Thoracic aorta (tissue), 2 donors: ENCODE measurements at places on chromosomes 3 and 15.

DNA sequence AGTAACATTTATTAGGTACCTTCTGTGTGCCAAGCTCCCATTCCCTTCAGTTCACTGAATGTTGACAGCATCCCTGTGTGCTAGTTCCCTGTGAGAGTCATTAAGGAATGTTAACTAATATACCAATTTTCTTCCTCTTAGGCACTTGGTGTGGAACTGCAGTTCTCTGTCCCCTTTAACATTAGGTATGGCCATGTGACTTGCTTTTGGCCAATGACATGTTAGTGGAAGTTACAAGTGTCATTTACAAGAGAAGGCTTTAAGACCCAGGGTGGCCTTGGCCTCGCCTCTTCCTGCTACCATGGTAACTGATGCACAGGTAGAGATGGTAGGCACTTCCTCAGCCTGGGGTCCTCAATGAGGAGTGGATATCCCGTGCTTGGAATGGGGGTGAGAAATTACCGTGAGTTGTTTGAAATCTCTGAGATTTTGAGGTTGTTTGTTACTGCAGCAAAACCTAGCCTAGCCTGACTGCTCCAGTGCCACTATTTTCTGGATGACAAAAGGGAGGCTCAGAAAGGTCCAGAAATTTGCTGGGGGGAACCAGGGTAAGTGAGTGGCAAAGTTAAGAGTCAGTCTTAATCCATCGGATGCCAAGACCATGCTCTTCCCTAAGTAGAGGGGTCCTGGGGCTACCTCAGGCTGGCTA is 21.2 kb upstream of the LINGO1 start:
- DNase-seq = no peak

DNA sequence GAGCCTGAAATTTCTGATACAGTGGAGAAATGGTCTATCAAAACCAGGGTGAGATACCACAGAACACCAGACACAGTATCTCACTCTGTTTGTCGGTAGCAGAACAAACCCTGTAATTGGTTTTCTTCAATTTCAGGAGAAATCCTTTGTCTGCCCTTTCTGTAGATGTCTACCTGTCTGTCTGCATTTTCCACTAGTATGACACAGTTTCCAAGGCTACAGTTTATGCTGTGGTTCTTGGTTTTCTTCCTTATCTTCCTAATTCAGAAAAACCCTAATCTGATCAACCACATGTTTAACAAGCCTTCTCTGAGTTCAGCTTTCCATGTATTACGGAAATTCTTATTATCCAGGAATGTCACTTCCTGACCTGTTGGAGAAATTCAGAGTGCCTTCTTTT is 70.8 kb downstream of the SCN11A start:
- no peak for DNase-seq

DNA sequence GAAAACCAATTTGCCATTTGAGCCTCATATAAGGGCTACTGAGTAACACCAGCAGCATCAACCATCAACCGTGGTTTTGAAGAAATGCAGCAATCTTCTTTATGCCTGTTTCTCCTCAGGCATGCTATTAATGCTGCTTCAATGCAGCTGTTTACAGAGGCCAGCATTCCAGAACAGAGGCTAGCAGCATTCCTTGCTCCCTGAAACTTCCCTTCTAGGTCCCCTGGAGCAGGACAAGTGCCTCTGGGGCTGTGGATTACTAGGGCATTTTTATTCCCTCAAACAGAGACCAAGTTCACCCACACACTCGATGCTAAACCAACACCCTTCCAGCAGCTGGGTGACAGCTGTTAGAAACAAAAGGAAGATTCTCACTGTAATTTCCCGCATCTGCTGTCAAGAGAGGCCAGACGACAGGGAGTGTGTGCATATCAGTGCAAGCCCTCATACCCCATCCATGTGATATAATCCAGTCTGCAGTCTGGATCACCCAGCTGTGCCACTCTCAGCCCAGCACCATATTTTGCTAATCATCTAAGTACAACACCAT is 57.5 kb downstream of the HOMER2 start:
- no peak for DNase-seq

DNA sequence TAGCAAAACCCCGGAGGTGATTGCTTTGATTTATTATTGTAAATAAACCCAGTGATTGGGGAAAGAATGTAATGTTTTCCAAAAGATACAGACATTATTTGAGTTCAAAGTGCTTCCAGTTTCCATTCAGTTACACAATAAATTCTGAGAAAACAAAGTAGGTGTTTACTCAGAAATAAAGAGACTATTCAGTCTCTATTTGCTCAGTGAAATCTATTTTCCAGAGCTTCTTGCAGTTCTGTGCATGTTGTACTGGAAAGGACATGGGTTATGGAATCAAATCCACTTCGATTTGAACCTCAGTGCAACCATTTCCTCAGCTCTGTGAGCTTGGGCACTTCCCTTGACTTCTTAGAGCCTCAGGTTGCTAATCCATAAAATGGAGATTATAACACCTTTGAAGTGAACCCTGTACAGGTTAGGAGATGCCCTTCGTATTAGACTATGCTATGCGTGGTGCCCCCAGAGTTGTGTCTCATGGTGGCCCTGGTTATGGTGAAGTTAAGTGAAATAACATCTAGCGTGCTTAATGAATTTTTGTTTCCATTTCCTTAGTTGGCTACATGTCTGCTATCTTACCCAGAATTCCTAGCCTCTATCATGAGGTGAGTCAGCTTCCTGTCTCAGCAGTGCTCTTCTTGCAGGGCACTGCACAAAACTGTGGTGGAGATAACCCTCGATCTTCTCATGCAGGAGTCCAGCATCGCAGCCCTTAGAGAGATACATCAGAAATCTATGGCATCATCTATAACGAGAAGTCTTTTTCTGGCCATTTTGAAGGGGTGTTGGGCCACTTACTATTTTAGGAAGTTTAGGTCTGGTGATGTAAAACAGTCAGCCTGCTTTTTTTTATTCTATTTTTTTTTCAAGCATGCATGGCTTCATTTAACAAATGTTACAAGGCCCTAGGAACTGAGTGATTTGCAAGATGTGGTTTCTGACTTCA is 97.7 kb downstream of the RPL39L start:
- DNase-seq = no peak

DNA sequence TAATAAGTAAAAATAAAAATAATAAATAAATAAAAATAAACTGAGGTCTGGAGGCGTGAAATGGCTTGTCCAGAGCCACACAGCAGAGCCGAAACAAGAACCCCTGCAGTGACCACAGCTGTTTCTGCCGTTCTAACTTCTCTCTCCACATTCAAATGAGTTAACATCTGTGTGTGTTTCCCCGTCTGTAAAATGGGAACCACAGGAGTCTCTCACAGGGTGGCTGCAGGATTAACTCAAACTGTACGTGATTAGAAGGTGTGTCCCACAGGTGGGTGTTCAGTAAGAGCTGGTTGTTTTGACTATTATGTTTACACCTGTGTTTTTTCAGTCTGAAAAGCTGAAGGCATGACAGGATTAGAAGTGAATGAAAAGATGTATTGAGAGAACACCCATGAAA is 27.0 kb upstream of the MUC4 start:
- DNase-seq = no peak

DNA sequence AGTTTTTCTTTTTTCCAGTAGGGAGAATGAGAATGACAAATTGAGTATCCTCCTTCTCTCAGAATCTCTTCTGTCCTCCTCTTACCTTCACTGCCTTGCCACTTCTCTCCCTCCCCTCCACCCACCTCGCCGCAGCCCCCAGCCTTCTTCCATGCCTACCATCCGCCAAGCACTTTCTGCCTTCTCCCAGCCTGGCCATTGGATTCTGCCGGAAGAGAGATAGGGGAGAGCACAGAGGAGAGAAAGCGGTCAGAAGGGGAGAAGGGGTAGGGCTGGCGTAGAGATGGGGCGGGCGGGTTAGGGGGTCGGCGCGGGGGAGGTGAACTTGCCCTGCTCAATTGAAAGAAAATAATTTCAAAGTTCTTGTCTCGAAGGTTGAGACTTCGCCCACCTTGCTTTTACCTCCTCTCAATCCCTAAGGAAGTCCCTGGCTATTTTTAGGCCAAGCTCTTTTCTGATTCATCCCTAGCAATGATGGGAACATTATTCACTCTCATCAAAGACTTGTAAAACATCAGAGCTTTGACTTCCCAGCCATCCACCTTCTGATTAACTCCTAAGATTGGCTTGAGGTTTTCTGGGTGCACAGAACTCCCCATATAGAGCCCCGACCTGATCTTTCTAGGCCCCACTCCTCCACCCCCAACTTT is 811 bp downstream of the C3orf52 start:
- DNase-seq = no peak

DNA sequence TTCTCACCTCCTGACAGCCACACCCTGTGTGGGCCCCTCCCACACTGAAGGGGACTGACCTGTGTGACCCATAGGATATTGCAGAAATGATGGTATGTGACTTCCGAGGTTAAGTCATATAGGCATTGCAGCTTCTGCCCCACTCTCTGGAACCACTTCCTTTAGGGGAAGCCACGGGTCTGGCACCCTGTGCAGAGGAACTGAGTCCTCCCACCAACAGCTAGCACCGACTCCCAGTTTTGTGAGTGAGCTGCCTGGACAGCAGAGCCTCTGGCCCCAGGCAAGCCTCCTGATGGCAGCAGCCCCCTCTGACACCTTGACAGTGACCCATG is 24.6 kb upstream of the SLC6A6 start:
- DNase-seq = no peak

GRCh38 chr3:54225841-54226528 is 103.6 kb downstream of the CACNA2D3 start:
- DNase-seq = no peak

- DNase-seq = no peak
Measured at GRCh38 chr3:28612232-28612631, 263.6 kb upstream of the AZI2 start.

- DNase-seq = no peak
Measured at GRCh38 chr15:63072023-63072650, 29.6 kb downstream of the TPM1 start.

GRCh38 chr3:131393051-131393450 is 11.5 kb downstream of the NUDT16 start:
- DNase-seq = no peak

DNA sequence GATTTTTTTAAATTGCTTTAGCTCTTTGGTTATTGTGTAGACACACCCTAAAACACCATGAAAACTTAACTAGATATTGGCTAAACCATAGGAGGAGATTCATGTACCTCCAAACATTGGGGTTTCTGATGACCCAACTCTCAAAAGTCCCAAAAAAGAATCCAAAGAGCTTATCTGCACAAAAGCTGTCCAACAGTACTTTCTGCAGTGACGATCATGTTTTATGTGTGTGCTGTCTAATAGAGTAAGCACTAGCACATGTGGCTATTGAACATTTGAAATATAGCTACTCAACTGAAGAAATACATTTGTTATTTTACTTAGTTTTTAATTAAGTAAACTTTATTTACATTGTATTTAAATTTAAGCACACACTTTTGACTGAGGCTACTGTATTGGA is 818.2 kb upstream of the LMCD1 start:
- no peak for DNase-seq

GRCh38 chr3:55686426-55687254 is 199.5 kb upstream of the WNT5A start:
- DNase-seq = no peak

DNA sequence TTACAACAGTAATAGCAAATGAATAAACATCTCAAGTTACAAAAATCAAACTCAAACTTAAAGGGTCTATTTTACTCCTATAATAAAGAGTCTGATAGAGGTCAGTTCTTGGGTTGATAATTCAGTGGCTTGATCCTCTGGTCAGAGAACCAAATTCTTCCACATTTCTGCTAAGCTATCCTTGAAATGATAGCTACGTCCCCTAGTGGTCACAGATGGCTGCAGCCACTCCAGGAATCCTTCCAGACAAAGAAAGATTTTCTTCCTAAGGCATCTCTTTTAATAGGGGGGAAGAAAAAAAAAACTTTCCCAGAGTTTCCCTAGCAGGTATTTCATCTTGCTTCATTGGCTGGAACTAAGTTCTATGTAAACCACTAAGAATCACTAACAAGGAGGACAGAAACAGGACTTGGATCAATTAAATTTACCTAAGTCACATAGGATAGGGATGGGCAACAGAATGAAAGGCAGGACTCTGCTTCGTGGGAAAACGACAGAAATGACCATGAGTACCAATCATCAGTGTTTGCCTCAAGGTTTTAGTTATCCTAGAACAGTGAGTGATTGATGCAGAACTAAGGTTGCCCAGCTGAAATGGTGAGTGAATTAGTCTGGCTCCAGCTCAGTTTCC is 160.7 kb downstream of the STAC start:
- no peak for DNase-seq

DNA sequence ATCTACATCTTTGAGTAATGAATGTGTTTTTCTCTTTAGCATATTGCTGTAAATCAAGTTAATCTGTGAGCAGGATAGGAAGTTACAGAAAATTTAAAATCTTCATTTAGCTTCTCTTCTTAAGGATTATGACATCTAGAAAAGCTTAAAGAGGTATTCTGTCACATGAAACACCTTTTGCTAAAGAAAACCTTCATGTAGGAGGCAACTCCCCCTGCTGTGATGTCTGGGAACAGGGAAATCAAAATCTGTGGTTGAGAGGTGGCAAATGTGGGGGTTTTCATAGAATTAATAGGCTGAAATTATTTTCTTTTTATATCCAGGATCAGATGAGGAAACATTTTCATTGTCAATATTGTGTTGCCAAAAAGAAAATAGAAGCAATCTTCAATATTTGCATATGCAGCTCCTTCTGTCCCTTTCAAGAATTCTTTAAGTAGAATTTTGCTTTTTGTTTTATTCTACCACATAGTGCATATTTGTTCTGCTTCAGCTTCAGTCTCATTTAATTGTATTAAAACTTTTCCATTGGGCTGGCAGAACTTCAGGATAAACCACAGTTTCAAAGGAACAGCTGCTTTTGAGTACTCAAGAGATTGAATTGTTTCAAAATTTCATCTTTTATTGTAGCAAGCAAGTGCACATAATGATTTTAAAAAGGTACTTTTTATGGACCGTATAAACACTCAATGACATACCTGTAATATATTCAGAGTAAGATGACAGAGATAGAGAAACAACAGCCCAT is 128.4 kb downstream of the RAP2B start:
- DNase-seq = no peak

DNA sequence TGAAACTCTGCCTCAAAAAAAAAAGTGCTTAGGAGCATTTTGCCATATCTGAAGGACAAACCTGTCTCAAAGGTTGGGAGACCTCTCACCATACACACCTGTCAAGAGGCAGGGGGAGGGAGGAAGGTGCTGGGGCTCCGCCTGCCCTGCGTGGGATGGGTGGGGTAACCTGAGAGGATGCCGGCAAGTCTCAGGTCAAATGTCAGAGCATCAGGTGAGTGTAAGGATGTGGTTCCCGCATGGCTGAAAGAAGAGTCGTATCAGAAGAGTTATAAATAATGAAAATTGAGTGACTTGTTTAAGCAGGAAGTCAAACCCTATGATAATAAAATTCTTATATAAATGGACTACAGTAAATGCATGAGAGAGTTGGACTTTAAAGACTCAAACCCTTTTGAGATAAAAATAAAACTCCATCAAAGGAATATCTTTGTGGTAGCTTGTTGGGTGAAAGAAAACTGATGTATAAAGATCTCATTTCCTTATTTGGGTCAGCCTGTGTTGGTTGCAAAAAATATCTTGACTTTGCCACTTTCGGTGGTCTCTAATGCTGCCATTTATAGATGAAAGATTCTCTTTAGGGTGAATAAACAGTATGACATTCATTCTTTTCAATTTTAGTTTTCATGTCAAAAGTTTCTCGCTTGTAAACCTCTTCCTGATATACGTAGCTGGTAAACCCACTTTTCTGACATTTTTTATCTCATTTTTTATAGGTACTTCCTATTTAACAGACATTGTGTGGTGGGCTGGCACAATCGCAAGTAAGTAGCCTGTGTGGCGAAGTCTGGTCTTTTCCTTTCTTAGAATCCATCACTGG is 23.8 kb downstream of the NIPA1 start:
- DNase-seq = no peak

GRCh38 chr3:7950890-7951289 is 550.7 kb upstream of the LMCD1 start:
- no peak for DNase-seq
